Caco-2 (cell line): ENCODE measurements at places on chromosomes 11 and 22.

GRCh38 chr11:132115454-132115853 is 745.0 kb downstream of the NTM start:
- no peak for DNase-seq

GRCh38 chr11:120181376-120181975 is 29.4 kb upstream of the OAF start:
- DNase-seq: no peak

- no peak for DNase-seq
These were observed 507.6 kb downstream of the MIAT start for GRCh38 chr22:27164781-27165503.

- no peak for DNase-seq
These were observed 4.0 kb downstream of the RASSF10 start for GRCh38 chr11:13013054-13013488.

GRCh38 chr22:27473533-27473932 is 328.0 kb downstream of the MN1 start:
- DNase-seq: no peak

- DNase-seq: no peak
These were observed 77.2 kb upstream of the PPARA start for GRCh38 chr22:46072981-46073682.

DNA sequence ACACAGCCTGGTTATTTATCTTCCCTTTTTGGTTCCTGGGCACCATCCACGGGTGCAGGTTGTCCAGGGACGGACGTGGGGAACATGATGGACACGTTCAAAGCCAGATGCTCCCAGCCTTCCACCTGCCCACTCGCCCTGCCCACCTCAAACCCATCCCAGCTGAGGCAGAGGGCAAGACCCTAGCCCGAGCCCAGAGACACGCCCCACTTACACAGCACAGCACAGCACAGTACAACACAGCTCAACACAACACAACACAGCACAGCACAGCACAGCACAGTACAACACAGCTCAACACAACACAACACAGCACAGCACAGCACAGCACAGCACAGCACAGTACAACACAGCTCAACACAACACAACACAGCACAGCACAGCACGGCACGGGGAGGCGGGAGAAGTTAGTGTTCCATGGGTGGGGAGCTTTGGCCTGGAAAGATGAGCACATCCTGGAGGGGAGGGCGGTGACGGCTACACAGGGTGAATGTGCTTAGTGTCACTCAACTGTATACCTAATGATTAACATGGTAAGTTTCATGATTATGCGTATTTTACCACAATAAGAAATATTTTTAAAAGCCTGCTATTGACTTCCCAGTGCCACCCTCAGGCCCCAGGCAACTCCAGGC is 1507.5 kb downstream of the BRD1 start:
- DNase-seq: no peak

- DNase-seq: no peak
These were observed 110.5 kb downstream of the ZNF280B start for GRCh38 chr22:22397875-22398524.

DNA sequence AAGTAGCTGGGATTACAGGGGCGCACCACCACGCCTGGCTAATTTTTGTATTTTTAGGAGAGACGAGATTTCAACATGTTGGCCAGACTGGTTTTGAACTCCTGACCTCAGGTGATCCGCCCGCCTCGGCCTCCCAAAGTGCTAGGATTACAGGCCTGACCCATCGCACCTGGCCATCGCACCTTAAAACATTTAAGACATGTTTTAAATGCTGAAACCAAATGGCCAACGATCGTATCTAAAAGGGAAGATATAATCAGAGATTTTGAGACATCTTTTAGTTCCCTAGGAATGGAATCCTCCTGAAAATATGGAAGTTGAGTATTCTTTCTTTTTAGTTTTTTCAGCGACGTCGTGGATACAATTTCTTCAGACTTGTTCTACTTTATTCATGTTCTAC is 21.8 kb upstream of the APOBEC3A start:
- no peak for DNase-seq

GRCh38 chr22:23910496-23911190 is 16.5 kb downstream of the MIF start:
- no peak for DNase-seq

- DNase-seq: no peak
These were observed 72.8 kb downstream of the MED15 start for GRCh38 chr22:20580179-20580578.

GRCh38 chr22:31400023-31400397 is 606 bp downstream of the DRG1 start:
- DNase-seq: no peak

DNA sequence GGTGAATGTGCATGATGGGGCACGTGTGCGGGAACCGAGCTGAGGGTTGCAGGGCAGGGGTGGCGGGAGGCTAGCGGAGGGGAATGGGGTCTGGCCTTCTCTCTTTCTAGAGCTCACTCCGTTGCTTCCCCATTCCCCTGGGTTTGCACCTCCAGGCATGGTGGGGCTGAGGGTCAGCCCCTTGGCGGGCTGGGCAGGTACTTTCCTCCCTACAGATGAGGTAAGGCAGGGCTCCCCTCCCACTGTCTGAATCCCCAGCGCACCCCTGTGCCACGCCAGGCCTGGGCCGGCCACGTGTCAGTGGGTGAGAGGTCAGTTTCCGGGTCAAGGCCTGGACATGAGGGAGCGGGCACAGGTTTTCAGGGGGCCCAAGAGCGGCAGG is 8.9 kb downstream of the SUSD2 start:
- DNase-seq: no peak
